Nasal cavity respiratory epithelium epithelial cell of viscerocranial mucosa (primary cell): ENCODE measurements at places on chromosomes 4 and X. TPM values are rescaled to one million over a fixed set of nuclear protein-coding genes. Genes with fewer than 3 reads are reported as not detected.

The CD38 gene
- total RNA-seq, result 0.14 TPM in 1 of 2 replicates, not detected in the other

The CABS1 gene
- total RNA-seq, result not detected in 2 replicates

The BEX1 gene
- total RNA-seq, result not detected in 2 replicates

The CXCL11 gene
- total RNA-seq, result 0.68 and 0.71 TPM in 2 replicates

The NKX6-1 gene
- not detected in 2 replicates for total RNA-seq

The MTCP1 gene
- total RNA-seq, result 12.2 and 22.6 TPM in 2 replicates

The COL4A6 gene
- total RNA-seq, result 20.8 and 32.0 TPM in 2 replicates

The TMSB15A gene
- total RNA-seq, result not detected in 2 replicates

The ATP5ME gene
- 102 and 146 TPM in 2 replicates for total RNA-seq

The LIMCH1 gene
- total RNA-seq, result 0.34 and 4.5 TPM in 2 replicates

The VEGFC gene
- total RNA-seq, result 6.7 and 9.9 TPM in 2 replicates

The NIPAL1 gene
- total RNA-seq, result 11.6 and 14.1 TPM in 2 replicates

The PRDM8 gene
- 0.36 and 0.68 TPM in 2 replicates for total RNA-seq

The TEX11 gene
- total RNA-seq, result not detected in 2 replicates

The UGT2A1 gene
- total RNA-seq, result not detected in 2 replicates

The NLRP2B gene
- not detected in 2 replicates for total RNA-seq

The TMPRSS11D gene
- total RNA-seq, result 11.0 and 11.3 TPM in 2 replicates

The ERCC6L gene
- under 0.01 and 0.07 TPM in 2 replicates for total RNA-seq

The SHISA3 gene
- total RNA-seq, result not detected in 2 replicates

The EFNB1 gene
- total RNA-seq, result 124 and 127 TPM in 2 replicates

The TSPAN7 gene
- 0.64 and 0.68 TPM in 2 replicates for total RNA-seq

The ATOH1 gene
- not detected in 2 replicates for total RNA-seq

The PDHA1 gene
- total RNA-seq, result 96.7 and 175 TPM in 2 replicates

The SGMS2 gene
- 126 and 139 TPM in 2 replicates for total RNA-seq

The TLR10 gene
- total RNA-seq, result under 0.01 TPM in 1 of 2 replicates, not detected in the other

The SPOCK3 gene
- 0.34 and 2.3 TPM in 2 replicates for total RNA-seq

The C4orf36 gene
- total RNA-seq, result 1.7 and 3.1 TPM in 2 replicates

The ATP1B4 gene
- total RNA-seq, result not detected in 2 replicates
